Smooth muscle cell of the brain vasculature (primary cell): ENCODE measurements at places on chromosomes 2 and 18.

DNA sequence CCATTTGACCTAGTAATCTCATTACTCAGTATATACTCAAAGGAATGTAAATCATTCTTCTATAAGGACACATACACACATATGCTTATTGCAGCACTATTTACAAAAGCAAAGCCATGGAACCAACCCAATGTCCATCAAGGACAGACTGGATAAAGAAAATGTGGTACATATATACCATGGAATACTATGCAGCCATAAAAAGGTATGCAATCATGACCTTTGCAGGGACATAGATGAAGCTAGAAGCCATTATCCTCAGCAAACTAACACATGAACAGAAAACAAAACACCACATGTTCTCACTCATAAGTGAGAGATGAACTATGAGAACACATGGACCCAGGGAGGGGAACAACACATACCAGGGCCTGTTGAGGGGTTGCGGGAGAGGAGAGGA is 214.5 kb downstream of the NBAS start:
- DNase-seq, result no peak

GRCh38 chr2:2764001-2764355 is 432.9 kb upstream of the MYT1L start:
- no peak for DNase-seq

DNA sequence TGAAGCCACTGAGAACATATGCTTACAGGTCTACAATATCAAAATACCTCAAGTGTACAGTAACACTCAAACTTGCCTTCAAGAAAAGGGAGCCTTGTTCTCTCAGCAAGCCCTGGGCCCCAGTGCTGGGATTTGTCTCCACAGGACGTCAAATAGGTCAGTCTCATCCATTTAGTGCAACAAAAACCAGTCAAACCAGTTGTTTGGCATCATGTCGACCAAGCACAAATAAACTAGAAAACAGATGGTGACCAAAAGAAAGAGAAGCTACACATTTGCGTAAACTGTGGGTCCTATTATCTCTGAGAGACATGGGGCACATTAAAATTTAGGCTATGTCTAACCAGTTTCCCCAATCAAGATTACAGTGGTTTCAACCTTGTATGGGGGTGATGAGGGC is 182.6 kb upstream of the PKDCC start:
- no peak for DNase-seq

- no peak for DNase-seq
Measured at GRCh38 chr2:10909050-10909995, 2.4 kb upstream of the KCNF1 start.
